Hypothalamus (tissue), 51 donors: ENCODE measurements at places on chromosomes 3 and 15.

GRCh38 chr15:79828447-79828846 lies 68.4 kb downstream of the MTHFS start:
- DNase-seq, result no peak

GRCh38 chr15:67064607-67065530 lies 533 bp upstream of the SMAD3 start:
- DNase-seq, result no peak

GRCh38 chr15:73812806-73813465 lies 59.8 kb upstream of the INSYN1 start:
- DNase-seq, result no peak

DNA sequence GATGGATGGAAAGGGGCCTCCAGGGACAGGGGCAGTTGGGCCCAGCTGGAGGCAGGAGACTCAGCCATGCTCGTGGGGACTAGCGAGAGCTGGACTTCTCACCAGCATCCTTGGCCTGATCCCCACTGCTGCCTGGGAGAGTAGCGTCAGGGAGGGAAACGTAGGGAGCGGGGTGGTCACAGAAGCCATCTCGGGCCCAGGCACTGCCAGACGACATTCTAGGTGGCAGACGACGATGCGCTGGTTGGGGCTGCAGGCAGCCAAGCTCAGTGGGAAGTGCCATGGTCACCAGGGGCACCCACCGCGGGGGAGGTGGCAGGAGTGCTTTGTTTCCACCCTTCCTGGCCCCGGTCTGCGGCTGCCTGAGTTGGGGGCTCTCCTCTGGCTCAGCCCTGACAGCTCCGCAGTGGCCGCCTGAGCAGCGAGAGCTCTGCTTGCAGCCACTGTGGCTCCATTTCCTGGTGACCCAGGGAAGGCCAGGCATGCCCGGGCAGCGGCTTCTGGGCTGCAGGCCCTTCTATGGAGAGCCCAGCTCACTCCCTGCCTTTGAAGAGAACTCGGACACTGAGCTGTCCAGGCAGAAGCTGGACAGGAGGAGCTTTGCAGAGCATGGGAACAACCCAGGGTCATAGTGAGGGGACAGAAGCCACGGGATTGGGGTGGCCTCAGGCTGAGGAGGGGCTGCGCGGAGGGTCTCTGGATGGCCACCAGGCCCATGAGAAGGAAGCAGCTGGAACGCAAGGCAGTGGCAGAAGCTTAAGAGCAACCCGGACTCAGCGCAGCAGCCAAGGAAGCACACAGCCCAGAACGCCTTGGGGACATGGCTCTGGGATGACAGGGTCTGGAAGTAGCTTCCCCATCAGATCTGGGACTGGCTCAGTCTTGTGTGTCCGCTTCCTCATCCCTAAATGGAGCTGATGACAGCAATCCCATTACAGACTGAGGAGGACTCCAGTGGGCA lies 30.8 kb downstream of the KLHL25 start:
- no peak for DNase-seq

GRCh38 chr3:12484983-12485327 lies 675 bp downstream of the TSEN2 start:
- no peak for DNase-seq

- no peak for DNase-seq
These were observed 225.6 kb downstream of the TBL1XR1 start for GRCh38 chr3:176971613-176972174.

- no peak for DNase-seq
These were observed 58.1 kb downstream of the TM4SF4 start for GRCh38 chr3:149532489-149533180.

DNA sequence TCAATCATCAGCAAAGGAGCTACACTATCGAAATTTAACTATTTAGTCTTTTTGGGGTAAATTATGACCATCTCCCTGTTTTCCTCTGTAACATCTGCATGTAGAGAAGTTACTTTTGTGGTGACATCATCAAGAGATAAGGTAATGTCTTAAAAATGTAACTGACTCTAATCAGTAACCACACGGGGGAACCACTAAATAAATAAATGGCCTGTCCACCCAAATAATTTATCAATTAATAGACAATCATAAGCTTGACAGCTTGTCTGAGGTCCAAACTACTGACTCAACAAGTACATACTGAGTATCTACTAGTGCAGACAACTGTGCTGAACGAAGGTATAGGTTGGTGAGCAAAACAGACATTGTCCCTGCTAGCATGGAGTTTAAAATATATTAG lies 219.3 kb downstream of the SLC9A9 start:
- no peak for DNase-seq

GRCh38 chr3:50416736-50417636 lies 57.7 kb upstream of the TMEM115 start:
- DNase-seq, result no peak

DNA sequence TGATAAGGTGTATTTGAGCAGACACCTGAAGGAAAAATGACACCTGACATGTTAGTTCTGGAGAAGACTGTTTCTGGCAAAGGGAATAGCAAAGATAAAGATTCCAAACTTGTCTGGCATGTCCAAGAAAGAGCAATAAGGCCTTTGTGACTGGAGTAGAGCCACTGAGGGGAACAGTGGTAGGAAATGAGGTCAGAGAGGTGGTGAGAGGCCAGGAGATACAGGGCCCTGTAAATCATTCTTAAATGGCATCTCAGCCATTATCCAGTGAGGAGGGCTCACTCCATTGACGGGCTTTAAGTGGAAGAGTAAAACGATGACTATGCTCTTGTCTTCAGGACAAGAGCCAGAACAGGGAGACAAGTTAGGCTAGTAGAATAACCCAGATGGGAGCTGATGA lies 4.5 kb downstream of the SLC49A4 start:
- DNase-seq, result no peak

GRCh38 chr15:89363770-89364169 lies 29.1 kb upstream of the POLG start:
- no peak for DNase-seq

- DNase-seq, result no peak
These were observed 43.7 kb upstream of the IGSF10 start for GRCh38 chr3:151504606-151505005.

- DNase-seq, result no peak
These were observed 92.1 kb downstream of the IGF2BP2 start for GRCh38 chr3:185732782-185733181.

DNA sequence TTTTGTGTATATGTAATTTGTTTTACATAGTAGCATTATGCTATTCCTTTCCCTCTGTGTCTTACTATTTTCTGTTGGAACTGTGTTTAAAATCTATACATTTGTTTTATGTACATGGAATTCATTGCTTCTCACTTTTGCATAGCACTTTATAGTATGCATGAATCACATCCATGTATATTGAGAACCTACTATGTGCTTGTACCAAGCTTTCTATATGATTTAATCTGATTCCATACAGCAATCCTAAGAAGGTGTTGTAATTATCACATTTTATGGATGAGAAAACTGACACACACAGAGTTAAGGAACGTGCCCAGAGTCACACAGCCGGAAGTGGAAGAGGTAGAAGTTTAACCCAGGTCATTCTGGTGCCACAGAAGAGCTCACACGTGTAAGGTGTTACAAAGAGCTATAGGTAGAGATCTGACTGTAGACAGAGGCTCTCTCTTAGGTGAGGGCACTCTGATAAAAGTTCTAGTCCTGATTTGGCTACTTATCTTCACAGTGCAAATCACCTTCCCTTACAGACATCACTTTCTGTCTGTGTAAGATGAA lies 3.5 kb upstream of the SMAD3 start:
- DNase-seq, result no peak

DNA sequence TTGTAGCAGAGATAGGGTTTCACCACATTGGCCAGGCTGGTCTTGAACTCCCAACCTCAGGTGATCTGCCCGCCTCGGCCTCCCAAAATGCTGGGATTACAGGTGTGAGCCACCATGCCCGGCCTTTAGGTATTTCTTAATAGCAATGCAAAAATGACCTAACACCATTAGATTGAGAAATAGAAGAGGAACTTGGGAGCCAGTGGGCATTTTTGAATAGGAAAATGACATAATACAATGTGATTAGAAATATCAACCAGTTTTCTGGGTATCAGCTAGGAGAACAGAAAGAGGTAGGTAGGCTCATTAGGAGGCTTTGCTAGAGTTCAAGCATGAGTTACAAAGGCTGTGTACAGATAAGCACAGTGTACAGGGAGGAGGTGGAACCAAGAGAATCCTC lies 101.8 kb upstream of the TBC1D5 start:
- no peak for DNase-seq

GRCh38 chr3:114043205-114043604 lies 13.1 kb downstream of the CCDC191 start:
- DNase-seq, result no peak

DNA sequence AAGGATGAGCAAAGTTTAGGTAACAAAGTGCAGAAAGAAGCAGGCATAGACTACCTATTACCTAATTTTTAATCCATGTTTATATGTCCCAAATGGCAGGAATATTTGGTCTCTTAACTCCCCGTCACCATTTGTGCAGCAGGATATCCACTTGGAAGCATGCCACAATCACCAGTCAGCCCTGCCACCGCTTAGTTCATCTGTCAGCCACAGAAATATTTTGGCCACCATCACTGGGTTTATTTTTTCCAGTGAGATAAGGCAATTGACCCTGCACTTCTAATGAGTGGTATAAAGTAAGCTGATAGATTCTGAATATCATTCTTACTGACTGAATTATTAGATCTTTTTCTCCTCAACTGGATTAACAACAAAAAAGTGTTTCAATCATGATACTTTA lies 152.9 kb upstream of the SOX2 start:
- no peak for DNase-seq

DNA sequence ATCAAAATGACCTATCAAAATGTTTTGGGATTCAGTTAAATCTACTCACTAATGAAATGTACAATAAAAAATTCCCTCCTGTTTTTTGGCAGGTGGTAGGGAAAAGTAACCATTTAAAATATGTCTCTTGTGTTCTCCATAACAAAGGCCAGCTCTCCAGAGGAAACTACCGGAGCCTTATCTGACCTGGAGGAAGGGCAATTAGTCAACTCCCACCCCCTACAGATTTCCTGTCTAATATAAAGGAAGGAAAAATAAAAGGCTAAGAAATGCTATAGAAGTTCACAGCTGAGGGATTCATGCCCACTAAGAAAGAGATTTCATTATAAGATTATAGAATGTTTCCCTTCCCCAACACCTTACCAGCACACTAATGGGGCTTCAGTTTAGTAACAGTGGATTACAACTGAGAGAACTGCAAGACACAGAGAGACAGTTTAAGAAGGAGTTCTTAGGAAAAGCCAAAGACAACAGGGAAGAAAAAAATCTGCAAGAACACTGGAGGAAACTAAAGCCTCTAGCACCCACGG lies 376.5 kb upstream of the KCNMB2 start:
- no peak for DNase-seq

GRCh38 chr3:127072971-127073783 lies 90.3 kb downstream of the PLXNA1 start:
- no peak for DNase-seq

DNA sequence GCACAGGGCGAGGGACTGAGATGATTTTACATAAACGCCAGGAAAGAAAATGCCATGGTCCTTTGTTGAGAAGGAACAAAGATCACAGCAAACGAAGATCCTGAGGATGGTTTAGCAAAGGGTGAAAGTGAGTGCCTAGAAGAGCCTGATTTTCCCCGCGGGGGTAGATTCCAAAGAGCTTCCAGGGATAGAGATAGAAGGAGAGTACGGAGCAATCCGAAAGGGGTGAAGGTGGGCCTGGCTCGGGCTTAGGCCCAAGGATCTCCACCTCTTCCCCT lies 977 bp downstream of the CDC25A start:
- no peak for DNase-seq

DNA sequence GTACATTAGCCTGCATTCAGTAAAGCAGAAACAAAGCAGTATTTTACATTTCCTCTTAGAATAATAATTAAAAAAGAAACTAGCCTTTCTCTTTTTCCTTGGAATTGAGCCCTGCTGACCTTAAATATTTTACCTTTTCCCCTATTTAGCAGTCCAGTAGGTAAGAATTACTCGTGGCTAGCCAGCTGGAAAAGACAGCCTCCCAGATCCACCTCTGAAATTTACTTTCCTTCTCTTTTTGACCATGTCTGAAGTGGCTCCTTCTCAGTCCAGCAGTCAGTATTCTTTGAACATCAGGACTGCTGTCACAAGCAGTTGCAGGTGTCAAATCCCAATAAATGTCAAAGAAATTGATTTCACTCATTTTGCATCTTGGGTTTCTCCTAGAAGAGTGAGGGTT lies 311.5 kb upstream of the DCBLD2 start:
- no peak for DNase-seq
